ENCODE measurements at places on chromosomes 2 and 18. TPM values are rescaled to one million over a fixed set of nuclear protein-coding genes. Genes with fewer than 3 reads are reported as not detected.
A peak's percentile ranks its signal among the peaks of the same experiment; 100 is the strongest.

DNA sequence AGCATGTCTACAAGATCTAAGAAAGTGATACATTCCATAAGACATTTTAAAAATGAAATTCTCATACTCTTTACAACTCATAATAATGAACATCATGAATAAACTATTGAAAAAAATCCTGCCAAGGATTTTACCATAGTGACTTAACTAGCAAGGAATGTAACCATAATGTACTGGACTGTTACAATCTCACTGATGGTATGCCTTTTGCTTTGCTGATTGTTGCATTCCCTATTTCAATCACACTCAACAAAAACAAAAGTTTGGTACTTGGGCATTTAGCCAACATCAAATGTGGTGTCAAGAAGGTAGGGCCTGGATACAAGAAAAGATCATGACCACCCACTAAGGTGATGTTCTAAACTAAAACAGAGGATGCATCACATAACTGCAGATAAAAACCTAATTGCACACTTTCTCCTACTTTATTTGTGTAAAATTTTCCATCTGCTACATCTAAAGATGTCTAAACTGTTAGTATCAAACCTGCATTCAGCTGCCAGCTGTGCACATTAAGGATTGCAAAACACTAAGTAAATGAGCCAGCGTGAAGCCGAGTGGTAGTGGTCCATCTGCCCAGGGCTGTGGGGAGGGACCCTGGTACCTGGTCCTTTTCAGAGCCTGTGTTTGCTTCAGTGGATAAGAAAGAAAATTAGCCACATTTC is 564.4 kb downstream of the ZEB2 start:
- peak; percentile 12 for DNase-seq

The LBX2 gene
- total RNA-seq, result 1.3 TPM

The CD226 gene
- total RNA-seq, result 1.9 TPM

GRCh38 chr18:4248686-4249085 is 206.4 kb downstream of the DLGAP1 start:
- DNase-seq, result no peak

The RESP18 gene
- total RNA-seq, result not detected

The CYTIP gene
- 1.3 TPM for total RNA-seq

GRCh38 chr2:109098251-109098920 is 30.6 kb upstream of the SH3RF3 start:
- DNase-seq, result no peak

The CRACDL gene
- 0.29 TPM for total RNA-seq

- DNase-seq, result peak; percentile 76
These were observed 80.4 kb downstream of the STK39 start for GRCh38 chr2:168166902-168167510.

DNA sequence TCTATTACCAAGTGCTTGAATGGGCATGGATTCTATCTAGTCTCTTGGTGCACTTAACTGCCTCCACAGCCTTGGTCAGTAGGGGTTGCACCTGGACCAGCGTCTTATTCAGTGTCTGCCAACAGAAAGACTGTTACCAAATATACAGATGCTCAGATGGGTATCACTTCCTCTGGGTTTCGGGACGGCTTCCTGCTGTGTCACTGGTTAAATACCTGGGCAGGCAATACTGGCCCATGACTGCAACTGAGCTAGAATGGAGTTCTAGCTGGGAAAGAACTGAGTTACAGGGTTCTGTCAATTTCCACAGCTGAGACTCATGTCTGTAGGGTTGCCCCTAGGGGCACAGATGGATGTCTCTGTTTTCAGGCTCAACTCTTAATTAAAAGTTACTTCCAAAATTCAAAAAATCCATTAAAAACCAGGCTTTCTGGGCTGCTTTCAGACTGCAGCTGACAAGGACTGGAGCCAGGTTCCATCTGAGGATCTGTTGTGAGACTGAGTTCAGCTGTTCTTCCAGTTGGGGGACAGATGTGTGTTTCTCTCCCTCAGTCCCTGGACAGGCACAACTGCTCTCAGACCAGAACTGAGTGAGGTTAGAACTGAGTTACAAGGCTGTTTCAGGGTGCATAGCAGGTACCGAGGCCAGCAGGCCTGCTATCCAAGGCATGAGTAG is 789.6 kb upstream of the SLC8A1 start:
- no peak for DNase-seq

DNA sequence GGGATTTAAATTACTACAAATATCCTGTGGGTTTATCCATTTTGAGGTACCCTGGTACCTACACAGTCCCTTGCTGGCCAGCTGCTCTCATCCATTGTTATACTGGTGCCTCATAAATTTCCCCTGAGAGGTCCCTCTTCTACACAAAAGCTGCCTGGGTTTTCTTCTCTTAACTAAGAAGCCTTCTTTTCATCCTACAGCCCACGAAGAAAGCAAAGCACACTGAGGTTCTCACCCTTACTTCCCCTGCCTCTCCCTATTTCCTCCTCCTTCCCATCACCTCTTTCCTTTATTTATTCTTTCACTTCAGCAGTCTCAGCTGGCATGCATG is 154.9 kb downstream of the CSRNP3 start:
- DNase-seq, result no peak

All from epithelial cell of proximal tubule (primary cell).